Calu3 (cell line): ENCODE measurements at places on chromosomes 16 and 17. TPM values are rescaled to one million over a fixed set of nuclear protein-coding genes. Genes with fewer than 3 reads are reported as not detected.

Gene NOD2
- 0.87 and 1.1 TPM in 2 replicates for total RNA-seq

Gene KRTAP3-2
- total RNA-seq: not detected in 2 replicates

Gene SCNN1B
- total RNA-seq: not detected in 2 replicates

DNA sequence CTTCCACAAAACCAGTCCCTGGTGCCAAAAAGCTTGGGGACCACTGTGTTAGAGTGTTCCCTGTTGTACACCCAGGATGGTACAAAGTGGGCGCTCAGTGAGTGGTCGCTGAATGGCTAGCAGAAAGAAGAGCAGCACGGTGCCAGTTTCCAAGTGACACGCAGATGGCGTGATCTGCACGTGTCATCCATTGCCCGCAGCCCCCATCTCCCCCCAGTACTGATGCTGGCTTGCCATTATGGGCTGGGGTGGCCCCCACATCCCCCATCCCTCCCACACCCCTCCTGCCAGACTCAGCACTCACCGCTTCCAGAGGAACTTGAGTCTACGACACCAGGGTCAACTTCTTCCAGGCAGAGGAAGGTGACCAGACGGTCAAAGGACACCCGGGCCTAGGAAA is 36.5 kb downstream of the ABCC6 start:
- H3K4me1 ChIP-seq: no peaks in the 10 kb centered on the region
- peaks cover 5% of the 10 kb centered on the region for H3K36me3 ChIP-seq
- H3K27me3 ChIP-seq: peaks cover 11% of the 10 kb centered on the region
- no peak overlapping the region for H3K4me3 ChIP-seq
- DNase-seq: no peak
- no peak overlapping the region for H3K27ac ChIP-seq

DNA sequence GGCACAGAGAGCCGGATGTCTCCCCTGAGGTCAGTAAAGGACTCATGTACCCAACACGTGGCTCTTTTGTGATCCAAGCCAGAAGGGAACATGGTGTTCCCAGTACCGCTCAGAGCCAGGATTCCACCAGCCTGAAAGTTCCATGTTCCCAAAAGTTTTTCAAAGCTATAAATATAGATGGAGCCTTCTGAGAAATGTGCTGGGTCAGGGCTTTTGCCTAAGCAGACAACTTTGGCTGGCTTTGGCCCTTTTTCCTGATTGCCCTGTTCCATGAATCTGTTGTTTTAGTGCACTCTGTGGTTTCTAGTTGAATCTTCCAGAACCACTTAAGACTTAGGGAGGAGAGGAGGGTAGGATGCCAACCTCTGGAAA is 128.5 kb upstream of the HS3ST2 start:
- H3K27me3 ChIP-seq: no peaks in the 10 kb centered on the region
- no peaks in the 10 kb centered on the region for H3K36me3 ChIP-seq
- no peak overlapping the region for H3K27ac ChIP-seq
- DNase-seq: no peak

- peaks cover 15% of the 10 kb centered on the region for H3K4me1 ChIP-seq
- H3K4me3 ChIP-seq: peak overlapping the region; percentile 93
- peaks cover 68% of the 10 kb centered on the region for H3K36me3 ChIP-seq
Measured at GRCh38 chr16:89873972-89874689, 739 bp downstream of the TCF25 start.

GRCh38 chr16:58218786-58219185 is 20.9 kb upstream of the CSNK2A2 start:
- H3K4me3 ChIP-seq: no peak overlapping the region
- H3K36me3 ChIP-seq: no peaks in the 10 kb centered on the region
- peaks cover 67% of the 10 kb centered on the region for H3K27me3 ChIP-seq
- DNase-seq: no peak

GRCh38 chr16:83674931-83675535 is 132.7 kb upstream of the HSBP1 start:
- H3K27me3 ChIP-seq: peaks cover 33% of the 10 kb centered on the region
- DNase-seq: no peak
- no peak overlapping the region for H3K4me3 ChIP-seq
